ENCODE measurements at places on chromosomes 3 and 15.

DNA sequence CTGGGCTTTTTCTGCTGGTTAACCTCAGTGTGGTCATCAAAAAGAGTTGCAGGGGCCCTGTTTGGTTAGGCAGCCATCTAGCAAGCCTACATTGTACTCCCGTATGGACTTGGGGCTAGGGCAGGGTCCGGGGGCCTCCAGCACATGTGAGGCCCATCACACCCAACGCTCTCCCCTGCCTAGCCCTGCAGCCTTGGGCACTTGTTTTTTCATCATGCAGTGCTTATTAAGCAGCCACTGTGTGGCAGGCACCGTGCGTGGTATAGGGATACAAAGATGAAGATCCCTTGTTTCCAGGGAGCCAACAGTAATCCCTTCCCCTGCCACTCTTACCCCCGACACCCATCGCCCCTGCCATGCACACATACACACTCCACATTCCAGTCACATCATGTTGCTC, 14.2 kb downstream of the MRAS start:
- no peak for DNase-seq

GRCh38 chr3:178300441-178300959, 235.7 kb upstream of the KCNMB2 start:
- DNase-seq = no peak

GRCh38 chr3:61857297-61857696, 295.9 kb downstream of the PTPRG start:
- DNase-seq = no peak

DNA sequence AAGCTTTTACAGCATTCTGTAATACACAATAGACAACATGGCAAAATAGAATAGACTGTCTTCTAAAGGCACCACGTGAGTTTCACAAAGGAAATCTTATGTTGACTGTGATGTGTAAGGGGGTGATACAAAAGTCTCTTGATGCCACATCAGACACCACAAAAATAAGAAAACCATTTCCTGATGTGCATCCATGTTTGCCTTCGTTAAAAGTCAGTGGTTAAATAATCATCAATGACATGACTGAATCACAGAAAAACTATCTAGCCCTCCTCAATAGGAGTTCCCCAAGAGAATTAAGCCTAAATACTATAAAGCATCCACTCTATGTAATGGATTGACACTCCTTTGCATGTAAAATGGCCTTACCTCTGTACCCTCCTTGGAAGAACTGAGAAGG, 198.6 kb upstream of the SLC2A2 start:
- DNase-seq = no peak

- DNase-seq = no peak
Observed at GRCh38 chr3:53820084-53820483, 26.1 kb downstream of the CHDH start.

DNA sequence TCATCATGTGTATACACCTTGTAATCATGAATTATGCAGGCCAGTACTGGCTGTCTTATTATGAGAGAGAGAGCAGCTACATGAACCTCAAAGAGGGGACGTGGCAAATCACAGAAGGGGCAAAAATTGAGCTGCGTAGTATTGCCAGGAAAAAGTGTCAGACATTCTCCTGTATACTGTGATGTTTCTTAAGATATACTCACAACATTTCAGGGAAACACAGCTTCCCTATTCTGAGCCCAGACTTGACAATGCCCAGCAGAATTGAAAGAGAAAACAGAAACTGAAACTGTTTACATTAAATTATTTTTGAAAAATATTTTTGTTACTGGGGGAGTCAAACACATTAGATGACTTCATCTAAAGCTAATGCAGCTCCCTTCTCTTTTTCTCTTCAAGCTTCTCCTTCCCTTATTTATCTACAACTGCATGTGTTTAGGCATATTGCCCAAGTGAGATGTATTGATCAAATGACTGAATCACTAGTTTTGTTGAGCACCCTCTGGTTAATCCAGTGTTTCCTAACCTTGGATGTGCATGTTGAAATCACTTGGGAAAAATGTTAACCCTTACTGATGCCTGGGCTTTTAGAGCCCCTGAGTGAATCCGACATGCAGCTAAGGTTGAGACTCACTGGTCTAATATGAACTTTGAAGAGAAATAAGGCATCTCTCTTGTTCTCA, 39.5 kb downstream of the CADPS start:
- DNase-seq = no peak

DNA sequence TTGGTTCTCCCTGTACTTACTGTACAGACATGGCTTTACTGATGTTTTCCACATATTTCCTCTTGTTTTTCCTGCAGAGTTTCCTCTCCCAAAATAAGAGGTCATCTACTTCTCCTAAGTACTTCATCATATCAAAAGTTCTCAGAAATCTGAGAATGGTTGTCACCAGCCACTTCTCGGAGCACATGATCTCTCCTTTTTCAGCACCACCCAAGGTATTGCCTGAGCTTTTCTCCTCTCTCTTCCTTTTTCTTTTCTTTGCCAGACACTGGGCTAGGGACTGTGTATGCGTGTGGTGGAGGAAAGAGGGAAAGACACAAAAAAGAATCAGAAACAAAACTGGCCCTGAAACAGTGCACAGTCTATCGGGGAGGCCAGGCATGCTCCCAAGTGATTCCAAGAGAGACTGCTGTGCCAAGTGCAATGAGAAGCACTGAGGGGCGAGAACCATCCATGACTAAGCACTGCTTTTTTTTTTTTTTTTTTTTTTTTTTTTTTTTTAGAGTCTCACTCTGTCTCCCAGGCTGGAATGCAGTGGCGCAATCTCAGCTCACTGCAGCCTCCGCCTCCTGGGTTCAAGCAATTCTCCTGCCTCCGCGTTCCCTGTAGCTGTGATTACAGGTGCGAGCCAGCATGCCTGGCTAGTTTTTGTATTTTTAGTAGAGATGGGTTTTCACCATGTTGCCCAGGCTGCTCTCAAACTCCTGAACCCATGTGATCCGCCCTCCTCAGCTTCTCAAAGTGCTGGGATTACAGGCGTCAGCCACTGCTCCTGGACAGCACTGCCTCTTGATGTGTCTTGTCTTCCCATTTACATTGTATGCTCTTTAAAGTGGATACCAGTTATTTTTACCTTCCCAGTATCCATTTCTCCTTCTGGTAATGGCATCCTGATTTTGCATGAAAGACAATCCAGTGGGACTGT, 194.0 kb upstream of the FEZF2 start:
- DNase-seq = no peak

DNA sequence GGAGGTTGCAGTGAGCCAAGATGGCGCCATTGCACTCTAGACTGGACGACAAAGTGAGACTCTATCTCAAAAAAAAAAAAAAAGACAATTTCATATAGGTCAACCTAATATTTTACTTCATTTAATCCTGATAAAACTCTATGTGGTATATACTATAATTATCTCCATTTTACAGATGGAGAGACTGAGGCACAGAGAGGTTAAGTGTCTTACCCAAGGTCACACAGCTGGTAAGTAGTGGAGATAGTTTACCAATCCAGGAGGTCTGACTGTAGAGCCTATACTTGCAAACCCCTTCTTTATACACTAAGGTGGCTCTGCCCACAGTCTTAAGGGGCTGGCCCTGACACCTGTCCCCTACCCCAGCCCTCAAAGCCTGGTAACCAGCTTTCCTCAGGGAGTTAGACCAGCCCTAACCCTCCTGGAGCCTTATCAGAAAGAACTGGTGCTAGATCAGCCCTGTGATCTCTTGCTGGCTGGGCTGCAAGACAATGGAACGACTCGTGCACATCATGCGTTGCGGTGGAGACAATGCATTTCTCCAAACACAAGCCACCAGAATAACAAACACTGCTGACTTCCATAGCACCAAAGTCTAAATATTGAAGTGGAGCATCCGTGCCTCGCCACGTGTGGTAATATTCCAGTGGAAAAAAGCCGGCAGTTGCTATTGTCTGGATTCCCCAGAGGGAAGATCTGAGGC, 60.0 kb upstream of the SMAD3 start:
- no peak for DNase-seq

DNA sequence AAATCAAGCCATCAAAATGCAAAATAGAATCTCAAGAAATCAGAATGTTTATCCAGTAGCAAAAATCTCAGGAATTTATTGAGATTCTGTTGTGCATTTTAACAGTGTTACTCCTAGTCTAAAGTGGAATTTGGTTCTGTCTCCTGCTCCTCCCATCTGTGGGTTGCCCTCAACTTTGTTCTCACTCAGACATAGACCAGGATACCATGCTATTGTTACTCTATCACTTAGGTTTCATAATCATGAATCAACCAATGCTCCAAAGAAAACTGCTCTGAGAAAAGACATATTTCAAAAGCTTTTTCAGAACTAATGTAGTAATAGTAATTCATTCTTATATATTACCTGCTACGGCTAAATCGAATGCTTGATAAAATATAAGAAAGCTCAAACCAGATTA, 274.7 kb downstream of the RBMS3 start:
- DNase-seq = no peak

GRCh38 chr3:170077361-170077760, 39.6 kb downstream of the GPR160 start:
- DNase-seq = no peak

GRCh38 chr3:98454929-98455328, 8.1 kb upstream of the OR5K1 start:
- DNase-seq = no peak
